ENCODE measurements at places on chromosomes 7 and 10. TPM values are rescaled to one million over a fixed set of nuclear protein-coding genes. Genes with fewer than 3 reads are reported as not detected.

Gene RNF32
- polyA plus RNA-seq, result 159 TPM

Gene STAG3
- 281 TPM for polyA plus RNA-seq

- no peak for DNase-seq
Measured at GRCh38 chr10:132044803-132045202, 20.9 kb upstream of the JAKMIP3 start.

DNA sequence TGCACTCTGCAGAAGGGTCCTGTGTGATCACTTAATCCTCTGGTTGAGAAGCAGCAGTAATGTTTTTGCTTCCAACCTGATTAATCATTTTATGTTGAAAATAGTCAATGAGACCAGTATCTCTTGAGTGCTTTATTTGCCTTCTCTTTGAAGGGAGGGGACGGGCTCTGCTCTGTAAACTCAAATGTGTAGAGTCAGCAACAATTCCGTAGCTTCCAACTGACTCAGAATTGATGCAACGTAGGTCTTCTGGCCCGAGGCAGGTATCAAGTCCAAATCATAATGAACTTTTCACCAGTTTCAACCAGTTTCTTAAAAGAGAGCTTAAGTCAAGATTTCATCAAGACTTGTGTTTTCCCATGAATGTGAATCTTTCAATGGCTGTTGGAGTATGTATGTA lies 26.3 kb downstream of the GUSB start:
- DNase-seq, result no peak

DNA sequence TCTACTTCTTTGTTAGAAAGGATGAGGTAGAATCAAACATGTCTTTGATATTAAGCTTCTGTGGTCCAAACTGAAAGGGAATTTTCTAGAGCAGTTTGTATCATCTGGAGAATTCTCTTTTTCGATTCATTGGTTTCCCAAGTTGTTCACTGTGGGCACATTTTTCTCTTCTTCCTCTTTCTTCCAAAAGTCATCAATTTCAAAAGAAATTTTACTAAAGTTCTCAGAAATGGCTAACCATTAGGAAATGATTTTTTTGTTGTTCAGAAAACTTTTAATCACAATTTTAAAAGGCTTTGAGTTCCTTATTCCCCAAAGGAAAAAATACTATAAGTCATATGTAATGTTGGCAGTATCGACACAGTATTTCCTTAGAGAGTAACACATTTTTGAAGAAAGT lies 28.3 kb upstream of the CCDC6 start:
- DNase-seq, result no peak

GRCh38 chr10:92972886-92973285 lies 87.7 kb upstream of the CYP26C1 start:
- DNase-seq, result no peak

GRCh38 chr7:92749327-92749755 lies 87.0 kb downstream of the CDK6 start:
- DNase-seq, result no peak

- no peak for DNase-seq
Measured at GRCh38 chr7:139192014-139192706, 38.9 kb upstream of the UBN2 start.

- peak; percentile 84 for DNase-seq
Measured at GRCh38 chr10:110221721-110222261, 14.4 kb downstream of the MXI1 start.
